ENCODE measurements at places on chromosomes 3 and 15.

DNA sequence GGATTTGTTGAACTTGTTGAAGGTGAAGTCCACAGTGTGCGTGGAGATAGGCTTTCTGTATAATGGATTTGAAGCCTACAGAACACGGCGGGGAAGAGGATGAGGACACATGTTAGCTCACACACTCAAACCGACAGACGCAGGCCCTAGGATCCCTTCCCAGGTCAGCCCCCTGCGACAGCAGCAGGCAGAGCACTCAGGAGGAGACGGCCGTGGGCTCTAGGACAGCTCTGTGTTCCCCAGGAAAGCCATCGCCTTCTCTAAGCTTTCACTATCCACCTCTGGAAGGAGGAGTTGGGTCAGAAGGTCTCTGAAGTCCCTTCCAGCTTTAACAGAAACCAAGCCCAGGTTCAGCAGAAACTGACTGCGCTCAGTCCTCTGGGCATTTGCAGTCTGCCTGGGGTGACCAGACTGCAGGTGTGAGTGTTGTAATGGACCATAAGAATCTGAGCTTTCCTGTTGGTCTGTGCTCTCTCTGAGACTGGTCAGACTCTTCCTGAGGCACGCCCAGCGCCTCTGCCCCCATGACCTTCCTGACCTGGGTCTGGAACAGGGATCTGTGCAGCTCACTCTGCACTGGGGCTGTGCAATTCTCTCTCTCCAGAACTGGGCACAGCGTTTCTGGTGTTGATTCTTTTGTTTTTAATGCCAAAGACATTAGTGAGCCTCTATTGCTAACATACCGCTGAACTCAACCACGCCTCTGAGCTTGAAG, 33.5 kb downstream of the UMPS start:
- DNase-seq = no peak

GRCh38 chr3:170485696-170486095, 67.0 kb downstream of the CLDN11 start:
- DNase-seq = peak; percentile 55

GRCh38 chr3:153852355-153852754, 268.8 kb upstream of the ARHGEF26 start:
- DNase-seq = no peak

DNA sequence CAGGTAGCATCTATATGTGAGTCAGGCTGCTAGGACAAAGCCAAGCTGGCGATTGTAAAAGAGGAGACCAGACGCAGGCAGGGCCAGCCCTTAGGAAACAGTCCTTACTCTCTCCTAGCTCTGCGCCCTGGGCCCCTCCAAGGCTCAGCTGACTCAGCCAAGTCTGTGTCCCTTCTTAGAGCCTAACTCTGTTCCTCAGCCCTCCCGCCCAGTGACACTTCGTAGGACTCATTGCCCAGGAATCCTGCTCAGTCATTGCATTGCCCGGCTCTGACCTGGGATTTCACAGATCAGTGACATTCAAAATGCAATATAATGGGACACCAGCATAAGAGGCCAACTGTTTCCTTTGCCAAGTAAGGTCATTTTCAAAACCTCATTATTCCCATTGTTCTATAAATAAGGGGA, 244.2 kb downstream of the TLE3 start:
- peak; percentile 94 for DNase-seq

DNA sequence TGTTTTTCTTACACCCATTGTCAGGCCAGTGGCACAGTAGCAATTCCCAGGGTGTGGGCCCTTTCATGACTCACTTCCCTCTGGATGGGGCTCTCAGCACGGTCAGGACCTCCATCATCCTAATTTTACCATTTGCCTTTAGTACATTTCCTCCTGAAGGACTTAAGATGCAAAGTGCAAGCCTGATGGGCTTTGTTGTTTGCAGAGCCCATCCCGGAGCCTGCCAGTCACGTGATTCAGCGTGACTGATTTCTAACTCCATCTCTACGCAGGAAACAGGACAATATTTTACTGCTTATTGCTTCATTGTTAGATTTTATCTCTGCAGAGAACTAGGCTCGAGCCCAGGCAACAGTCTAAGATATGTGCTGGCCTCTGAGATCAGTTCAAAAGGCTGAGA, 223.7 kb downstream of the PDZRN3 start:
- no peak for DNase-seq

GRCh38 chr3:105458518-105459215, 92.0 kb downstream of the ALCAM start:
- DNase-seq = no peak

GRCh38 chr3:71033681-71034220, 549.8 kb downstream of the FOXP1 start:
- DNase-seq = no peak

DNA sequence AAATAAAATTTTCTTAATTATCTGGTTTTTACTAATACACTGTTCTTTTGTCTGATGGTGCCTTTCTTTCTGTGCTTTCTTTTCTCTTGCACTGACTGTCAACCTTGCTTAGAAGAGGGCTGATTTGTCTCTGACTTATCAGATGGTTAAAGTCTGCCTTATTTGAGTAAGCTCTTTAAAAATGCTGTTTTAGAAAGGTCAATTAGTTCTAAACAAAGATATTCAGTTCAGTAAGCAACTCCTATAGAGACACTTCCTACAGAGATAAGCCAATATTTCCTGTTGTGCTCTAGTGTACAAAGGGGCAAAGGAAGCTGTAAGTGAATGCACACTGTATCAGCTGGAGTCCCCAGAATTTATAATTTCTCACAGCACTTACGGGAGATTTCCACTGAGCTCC, 153.4 kb upstream of the TSPAN3 start:
- no peak for DNase-seq

DNA sequence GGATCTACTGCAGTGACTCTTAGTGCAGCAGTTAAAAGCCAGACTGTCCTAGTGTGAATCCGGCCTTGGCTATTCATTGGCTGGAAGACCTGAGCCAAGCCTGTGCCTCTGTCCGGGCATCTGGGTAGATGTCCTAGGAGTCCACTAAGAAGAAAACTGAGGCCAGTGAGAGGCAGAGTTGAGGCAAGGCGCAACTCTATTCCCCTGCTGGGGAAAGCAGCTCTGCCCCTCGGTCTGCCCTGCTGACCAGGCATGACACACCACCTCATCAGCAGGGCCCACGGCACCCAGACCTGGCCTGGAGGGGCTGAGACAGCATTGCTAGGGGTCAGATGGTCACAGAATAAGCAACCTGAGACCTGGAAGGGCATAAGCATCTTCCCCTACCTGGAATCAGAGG, 46.7 kb upstream of the ABHD2 start:
- DNase-seq = peak; percentile 36

DNA sequence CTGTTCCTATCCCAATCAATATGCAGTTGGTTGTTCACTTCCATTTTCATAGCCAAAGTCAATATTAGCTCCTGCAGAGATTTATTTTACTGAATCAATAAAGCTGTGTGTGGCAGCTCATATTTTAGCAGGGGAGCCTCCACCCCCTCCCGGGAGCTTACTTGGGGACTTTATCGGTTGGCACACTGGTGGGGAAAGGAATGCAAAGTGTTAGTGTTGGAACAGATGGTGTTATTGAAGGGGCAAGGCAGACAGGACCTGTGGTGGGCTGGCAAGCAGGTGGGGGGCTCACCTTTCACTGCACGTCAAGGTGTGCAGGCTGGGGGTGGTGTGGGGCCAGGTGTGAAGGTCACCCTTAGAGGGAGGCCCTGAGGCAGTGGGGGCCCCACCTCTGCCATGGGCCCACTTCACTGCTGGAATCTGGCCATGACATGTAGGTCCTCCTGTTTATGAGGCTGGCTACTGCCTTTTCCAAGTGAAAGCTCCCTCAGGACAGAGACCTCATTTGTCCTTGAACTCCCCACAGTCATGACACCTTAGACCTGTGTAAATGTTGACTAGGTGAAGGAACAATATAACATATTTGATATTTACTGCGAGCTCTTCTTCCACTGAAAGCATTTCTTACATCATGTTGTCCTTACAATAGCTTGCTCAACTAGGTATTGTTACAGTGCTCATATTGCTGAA, 44.0 kb upstream of the SEC22A start:
- DNase-seq = no peak

- DNase-seq = no peak
These were observed 20.4 kb downstream of the CDIN1 start for GRCh38 chr15:36599620-36600433.

DNA sequence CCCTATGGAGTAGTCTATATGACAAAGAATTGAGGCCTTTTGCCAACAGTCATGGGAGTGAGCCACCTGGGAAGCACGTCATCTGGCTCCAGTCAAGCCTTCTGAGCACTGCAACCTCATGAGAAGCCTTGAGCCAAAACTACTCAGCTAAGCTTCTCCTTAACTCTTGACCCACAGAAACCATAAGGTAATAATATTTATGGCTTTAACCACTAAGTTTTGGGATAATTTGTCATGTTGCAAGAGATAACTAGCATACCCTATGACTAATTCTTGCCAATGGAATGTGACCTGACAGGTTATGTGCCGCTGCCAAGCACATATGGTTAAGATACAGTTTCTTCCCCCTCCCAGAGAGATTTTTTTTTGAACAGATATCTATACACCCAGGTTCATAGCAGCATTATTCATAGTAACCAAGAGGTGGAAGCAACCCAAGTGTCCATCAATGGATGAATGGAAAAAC, 11.8 kb upstream of the SLC6A11 start:
- peak; percentile 15 for DNase-seq

DNA sequence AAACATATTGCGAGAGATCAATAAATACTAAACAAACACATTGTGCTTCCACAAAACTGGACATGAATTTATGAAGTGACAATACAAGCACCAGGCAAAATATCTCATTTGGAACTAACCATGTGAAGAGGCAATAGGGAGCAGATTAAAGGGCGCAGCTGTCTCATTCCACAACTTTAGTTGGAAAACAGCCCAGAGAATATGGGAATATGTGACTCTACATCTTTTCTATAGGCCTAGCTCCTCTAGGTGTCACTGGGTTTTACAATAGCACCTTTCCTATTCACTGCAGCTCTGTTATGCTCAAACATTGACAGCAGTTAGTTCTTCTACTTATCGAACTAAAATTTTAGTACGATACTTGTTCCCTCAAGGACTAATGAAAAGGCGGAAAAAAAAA, 866.3 kb upstream of the GBE1 start:
- no peak for DNase-seq

DNA sequence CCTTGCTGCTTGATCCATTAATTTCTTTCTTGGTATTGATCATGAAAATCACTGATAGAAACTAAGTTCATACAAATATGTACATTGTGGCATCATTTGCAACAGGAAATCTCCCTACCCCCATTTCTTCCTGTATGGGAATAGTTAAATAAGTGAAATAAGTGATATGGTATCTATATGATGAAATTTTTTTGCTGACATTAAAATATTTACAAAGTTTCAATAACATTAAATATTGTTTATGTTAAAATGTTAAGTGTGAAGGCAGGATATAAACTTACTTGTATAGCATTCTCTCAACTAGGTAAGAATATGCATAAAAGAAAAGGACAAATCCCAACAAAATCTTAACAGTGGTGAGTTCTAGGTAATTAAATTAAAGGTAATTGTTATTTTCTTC, 60.1 kb upstream of the ETV5 start:
- no peak for DNase-seq

- no peak for DNase-seq
These were observed 525 bp downstream of the NPTN start for GRCh38 chr15:73632670-73633058.

DNA sequence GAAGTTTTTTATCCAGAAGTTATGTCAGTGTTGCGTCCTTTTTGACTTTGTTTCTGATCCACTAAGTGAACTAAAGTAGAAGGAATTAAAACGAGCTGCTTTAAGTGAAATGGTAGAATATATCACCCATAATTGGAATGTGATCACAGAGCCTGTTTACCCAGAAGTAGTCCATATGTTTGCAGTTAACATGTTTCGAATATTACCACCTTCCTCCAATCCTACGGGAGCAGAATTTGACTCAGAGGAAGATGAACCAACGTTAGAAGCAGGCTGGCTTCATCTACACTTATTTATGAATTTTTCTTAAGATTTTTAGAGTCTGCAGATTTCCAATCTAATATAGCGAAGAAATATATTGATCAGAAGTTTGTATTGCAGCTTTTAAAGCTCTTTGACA, 57.6 kb downstream of the DNAH1 start:
- DNase-seq = no peak

DNA sequence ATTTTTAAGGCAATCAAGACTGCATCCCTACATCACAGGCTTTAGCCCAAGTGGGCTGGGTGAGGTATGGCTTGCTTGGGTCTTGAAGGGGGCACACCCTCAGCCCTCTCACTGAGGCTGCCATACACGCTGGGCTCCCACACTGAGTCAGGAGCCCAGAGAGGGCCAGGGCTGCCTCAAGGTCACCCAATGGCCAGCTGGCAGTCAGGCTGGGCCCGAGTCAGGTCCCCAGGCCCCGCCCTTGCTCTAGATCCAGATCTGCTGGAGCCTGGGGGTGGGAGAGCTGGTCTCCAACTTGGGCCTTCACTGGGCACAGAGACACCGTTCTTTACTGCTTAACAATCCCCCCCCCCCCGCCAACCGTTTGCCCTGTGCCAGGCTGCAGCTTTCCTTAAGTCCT, 88.1 kb downstream of the IQSEC1 start:
- DNase-seq = no peak

DNA sequence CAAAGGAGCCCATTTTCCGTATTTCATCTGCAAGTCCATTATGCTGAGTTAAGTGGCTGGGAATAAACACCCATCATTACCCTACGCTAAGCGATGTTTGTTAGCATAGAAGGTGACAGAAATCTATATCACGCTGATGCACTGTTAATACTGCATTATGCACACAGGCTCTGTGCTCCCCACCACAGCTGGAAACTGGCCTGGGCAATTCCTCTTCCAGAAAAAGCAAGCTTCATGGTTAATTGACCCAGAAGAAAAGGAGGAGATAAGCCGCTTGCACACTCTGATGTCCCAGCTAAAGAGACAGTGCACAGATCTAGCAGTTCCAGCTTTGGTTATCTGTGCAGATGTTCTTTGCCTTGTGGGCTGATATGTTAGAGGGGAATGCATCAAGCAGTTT, 232.6 kb downstream of the NTRK3 start:
- no peak for DNase-seq

DNA sequence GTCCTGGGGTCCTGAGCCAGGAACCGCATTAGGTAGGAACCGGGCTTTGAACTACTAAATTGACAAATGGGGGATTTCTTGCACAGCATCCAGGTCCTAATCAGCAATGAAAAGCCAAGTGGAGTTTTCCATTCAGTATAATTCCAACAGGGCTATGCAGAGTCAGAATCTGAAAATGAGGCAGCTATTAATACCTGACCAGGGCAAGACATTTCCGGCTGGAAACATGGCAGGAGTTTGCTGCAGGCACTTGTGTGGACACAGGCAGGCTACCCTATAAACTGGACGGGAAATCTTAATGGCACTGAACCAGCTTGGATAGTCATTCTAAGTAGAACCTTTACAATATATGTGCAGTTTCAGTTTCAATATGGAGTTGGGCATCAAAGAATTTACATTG, 553.1 kb downstream of the FGF12 start:
- peak; percentile 49 for DNase-seq

- DNase-seq = peak; percentile 50
These were observed 176.6 kb upstream of the TRIM42 start for GRCh38 chr3:140501061-140501769.
